AG08395 (cell line): ENCODE measurements at places on chromosomes 16 and 17.

- DNase-seq: no peak
Observed at GRCh38 chr16:78215222-78215621, 115.8 kb downstream of the WWOX start.

- no peak for DNase-seq
Observed at GRCh38 chr17:2395258-2396181, 5.3 kb downstream of the MNT start.

DNA sequence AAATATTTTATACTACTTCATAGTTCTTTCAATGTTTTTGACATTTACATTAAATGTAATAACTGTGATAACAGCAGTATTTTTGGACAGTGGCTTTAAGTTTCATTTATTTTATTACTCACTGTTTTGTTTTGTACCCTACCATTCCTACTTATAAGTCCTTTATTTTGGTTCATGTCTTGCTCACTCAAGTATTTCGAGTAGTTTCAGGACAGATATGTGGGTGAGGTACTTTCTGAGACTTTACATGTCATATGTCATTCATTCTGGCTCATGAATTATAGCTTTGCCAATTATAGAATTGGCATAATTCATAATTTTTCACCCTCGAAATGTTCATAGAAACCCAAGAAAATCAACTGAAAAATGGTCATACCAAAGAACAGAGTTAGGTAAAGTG lies 44.4 kb downstream of the PIK3R5 start:
- no peak for DNase-seq

DNA sequence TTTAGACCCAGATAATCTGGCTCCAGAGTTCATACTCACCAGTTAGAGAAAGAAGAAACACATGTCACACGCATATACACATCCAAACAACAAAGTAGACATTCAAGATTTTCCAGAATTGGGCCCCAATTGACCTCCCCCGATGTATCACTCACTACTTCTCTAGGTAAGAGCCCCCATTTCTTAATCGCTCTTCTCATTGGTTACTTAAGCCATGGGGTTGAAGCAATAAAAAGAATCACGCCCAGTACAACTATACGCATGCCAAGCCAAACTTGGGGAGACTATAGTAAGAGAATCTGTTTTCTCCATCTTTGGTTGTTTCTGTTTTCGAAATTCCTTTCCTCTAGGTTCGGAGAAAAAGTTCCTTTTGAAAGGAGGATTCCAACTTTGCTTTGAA lies 565 bp downstream of the DDX52 start:
- DNase-seq: peak; percentile 16

DNA sequence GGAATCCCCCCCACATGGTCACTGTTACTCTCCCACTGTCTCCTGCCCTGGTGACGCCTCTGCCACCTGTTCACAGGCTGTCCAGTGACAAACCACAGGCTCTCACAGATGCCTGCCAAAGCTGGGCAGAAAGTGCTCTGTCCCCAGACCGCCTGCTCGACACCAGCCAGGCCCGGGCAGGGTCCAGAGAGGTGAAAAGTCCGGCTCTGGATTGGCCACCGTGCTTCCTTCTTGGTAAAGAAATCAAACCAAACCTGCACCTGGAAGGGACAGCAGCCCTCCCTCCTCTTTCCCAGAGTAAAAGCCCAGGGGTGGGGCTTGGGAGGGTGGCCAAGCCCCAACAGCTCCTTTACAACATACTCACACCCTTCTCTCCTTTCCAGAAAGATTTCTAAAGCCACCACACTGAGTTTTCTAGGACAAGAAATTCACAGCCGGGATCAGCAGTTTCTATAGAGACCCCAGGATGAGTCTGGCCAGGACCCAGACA lies 6.2 kb downstream of the PCGF2 start:
- DNase-seq: peak; percentile 40

- peak; percentile 92 for DNase-seq
Observed at GRCh38 chr16:17273142-17273561, 197.6 kb downstream of the XYLT1 start.

- DNase-seq: no peak
Observed at GRCh38 chr16:55479430-55480140, 587 bp downstream of the MMP2 start.

DNA sequence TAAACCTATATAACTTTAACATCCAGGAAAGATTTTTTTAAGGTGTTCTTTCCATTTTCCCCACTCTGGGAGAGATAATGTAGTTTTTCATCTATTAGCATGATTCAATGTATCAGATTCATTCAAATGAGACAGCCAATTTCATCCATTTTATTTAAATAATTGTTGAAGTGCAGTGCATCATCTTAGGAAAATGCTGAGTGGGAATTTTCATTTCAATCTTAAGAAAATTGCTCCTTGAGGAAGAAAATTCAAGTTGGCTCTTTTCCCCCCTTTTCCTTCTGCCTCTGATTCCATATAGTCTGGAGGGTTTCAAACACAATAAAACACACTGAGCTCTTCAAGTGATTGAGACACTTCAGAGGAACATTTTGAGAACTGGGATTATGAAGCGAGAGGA lies 3.4 kb upstream of the KCNJ16 start:
- DNase-seq: no peak

DNA sequence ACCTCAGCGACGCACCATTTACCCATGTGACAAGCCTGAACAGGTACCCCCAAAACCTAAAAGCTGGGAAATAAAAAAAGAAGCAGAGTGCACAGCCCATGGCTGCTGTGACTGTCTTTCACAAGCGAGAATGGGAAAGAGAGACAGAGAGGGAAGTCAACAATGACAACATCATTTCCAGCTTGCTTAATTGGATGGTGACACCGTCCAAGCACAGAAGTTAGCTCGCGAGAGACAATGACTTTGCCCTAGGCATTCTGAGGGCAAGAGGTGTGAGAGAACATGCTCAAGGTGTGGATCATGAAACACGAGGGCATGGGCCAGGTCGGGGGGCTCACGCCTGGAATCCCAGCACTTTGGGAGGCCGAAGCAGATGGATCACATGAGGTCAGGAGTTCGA lies 19.3 kb upstream of the NSMCE1 start:
- DNase-seq: no peak

DNA sequence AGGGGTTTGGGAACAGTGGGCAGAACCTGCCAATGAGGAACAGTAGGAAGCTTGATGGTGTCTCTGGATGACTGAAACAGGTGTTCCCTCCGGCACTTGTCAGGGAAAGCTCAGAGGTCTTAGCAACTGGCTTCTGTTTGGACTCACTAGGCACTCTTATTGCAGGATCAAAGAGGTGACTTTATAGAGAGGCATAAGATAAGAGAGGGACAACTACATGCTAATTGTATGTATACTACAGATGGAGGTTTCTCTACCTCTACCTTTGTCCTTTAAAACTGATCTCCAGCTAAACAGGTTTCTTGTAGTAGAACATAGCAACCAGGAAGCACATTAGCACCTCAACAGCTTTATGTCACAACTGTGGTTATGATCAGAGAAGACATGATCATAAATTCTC lies 7.6 kb downstream of the CNTD1 start:
- DNase-seq: no peak

DNA sequence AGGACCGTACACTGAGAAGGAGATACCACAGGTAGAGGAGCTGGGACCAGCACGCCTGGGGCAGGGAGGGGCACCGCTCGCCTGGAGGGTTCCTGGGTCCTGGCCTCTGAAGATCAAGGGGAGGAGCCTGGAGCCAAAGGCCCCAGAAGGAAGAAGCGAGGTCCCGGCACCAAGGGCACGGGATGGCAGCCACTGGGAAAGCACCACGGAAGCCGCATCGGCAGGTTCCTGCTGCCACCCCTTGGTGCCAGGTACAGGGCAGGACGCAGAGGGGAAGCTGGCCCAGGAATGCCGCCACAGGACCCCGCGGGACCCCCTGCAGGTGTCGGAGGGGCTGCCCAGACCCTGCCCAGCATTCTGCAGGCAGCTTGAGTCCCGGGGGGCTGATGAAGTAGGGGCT lies 42.5 kb upstream of the CBFA2T3 start:
- DNase-seq: no peak

GRCh38 chr16:77276661-77277060 lies 77.5 kb downstream of the SYCE1L start:
- no peak for DNase-seq

DNA sequence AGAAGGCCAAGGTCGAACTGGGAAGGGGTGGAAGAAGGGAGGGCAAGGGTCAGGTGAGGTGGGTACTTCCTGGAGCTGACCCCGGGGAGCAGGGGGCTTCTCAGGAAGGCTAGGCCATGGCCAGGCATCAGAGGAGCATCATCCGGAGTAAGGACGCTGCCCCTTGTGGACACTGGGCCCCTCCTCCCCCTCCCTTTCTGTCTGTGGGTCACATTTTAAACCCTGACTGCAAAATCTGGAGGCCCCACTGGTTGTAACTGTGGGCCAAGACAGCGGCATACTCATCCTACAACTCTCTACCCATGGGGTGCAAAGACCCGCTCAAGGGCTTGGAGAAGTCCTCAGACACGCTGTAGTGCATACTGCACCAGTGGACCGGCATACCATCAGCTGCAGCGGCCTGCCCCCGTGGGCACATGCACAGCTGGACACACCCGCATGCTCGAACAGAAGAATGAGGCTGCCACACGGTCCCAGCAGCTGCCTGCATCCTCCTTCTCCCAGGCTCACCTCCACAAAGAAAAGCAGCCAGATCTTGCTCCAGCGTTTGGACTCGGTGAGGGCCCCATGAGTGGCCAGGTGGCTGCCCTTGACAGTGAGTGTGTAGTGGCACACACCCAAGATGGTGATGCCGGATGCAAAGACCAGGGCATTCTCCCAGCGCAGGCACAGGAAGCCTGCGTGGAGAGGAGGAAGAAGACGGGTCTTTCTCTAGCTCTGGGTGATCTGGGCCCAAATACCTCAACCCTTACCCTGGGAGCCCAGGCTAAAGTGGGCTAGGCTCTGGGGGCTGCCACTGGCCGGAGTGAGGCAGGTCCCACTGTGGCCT lies 1.2 kb downstream of the FADS6 start:
- no peak for DNase-seq

- no peak for DNase-seq
Observed at GRCh38 chr17:81263371-81264181, 24.5 kb downstream of the NDUFAF8 start.

- no peak for DNase-seq
Observed at GRCh38 chr16:57614536-57614935, 13.9 kb upstream of the ADGRG1 start.

GRCh38 chr16:67552476-67552875 lies 9.8 kb upstream of the CTCF start:
- no peak for DNase-seq

DNA sequence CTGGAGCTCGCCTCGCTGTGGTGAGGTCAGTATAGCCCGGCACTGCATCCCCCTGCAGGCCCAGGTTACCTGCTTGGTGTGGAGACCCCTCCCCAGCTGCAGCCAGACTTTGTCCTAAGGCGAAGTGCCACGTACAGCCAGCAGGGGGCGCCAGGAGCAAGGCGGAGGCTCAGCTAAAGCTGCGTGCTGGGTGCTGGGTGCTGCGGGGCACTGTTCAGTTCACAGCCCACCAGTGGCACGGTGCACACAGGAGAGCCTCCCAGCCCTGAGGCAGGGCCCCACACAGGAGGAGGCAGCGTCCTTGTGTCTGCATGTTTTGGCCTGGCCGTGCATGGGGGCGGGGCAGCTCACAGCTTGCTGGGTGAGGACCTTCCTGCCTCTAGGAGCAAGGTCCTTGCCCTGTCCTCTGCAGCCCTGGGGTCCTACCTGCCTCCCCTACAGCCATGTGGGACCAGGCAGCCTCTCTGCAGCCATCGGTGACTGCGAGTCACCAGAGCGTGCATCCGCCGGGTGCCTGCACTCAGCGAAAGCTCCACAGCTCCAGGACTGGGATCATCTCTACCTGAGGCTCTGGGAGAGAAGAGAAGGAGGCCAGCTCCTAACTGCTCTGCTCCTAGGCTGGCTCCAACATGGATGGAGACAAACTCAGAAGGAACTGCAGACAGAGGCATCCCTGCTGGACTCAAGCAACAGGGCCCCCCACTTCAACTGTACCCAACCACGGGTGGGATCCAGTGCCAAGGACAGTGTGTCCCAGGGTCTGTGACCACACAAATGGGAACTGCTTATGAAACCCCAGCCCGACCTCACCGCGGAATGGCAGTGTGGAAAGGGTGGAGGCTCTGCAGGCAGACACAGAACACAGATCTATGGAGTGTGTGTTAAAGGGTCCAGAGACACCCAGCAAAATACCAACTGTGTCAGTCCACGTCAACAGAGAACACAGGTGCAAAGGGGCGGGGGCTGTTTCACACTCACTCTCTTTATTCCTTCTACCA lies 19.0 kb downstream of the SLC7A5 start:
- DNase-seq: peak; percentile 75

DNA sequence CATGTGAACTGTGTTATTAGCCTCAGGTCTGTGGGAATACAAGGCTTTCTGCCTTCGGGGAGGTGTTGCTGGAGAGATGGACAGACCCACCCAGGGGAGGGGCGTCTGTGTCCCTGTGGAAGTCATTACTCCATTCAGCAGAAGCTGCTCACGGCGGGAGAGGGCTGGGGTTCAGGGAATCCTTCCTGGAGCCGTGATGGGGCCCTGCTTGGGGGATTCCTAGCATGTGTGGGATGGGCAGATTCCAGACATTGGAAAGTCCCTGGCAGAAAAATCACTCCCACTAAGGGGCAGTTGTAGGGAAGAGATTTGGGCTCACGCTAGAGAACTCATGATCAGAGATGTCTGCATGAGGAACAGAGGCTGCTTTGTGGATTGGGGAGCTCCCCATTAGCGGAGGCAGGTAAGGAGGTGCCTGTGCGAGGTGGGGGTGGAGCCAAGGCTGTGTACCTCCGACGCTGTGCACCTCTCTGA lies 56.3 kb upstream of the IL34 start:
- no peak for DNase-seq

DNA sequence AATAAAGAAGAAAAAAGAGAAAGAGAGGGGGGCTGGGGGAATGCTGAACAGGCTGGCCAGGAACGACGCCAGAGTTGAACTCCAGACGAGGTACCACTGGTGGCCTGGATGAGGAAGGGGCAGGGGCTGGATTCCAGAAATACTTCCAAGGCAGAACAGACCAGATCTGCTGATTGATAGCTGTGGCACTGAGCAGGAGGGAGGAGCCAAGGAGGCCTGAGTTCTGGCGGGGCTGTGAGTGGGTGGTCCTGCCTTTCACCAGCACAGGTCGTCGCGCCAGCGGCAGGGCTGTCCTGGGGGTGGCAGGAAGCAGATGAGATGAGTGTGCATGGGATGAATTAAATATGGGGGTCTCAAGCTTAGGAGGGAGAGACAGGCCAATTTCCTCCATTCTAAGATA lies 5.5 kb downstream of the CCDC42 start:
- DNase-seq: no peak

GRCh38 chr16:29744541-29745101 lies 1.2 kb downstream of the C16orf54 start:
- DNase-seq: no peak
